Hair follicular keratinocyte (primary cell): ENCODE measurements at places on chromosomes 13 and 19. TPM values are rescaled to one million over a fixed set of nuclear protein-coding genes. Genes with fewer than 3 reads are reported as not detected.

PIP5K1C gene
- total RNA-seq, result 9.6 and 10.5 TPM in 2 replicates

CRX gene
- total RNA-seq, result not detected in 2 replicates

PTGIR gene
- total RNA-seq, result 0.04 and 1.6 TPM in 2 replicates

SLITRK6 gene
- 3.4 and 6.4 TPM in 2 replicates for total RNA-seq

ZSCAN4 gene
- not detected in 2 replicates for total RNA-seq

KLK3 gene
- not detected in 2 replicates for total RNA-seq

SMIM44 gene
- not detected in 2 replicates for total RNA-seq

AP2A1 gene
- 101 TPM in 2 replicates for total RNA-seq

ZNF497 gene
- 0.86 and 1.3 TPM in 2 replicates for total RNA-seq

PTPRS gene
- 12.4 and 29.7 TPM in 2 replicates for total RNA-seq

MAMSTR gene
- 0.39 and 0.72 TPM in 2 replicates for total RNA-seq

KLF1 gene
- total RNA-seq, result not detected in 2 replicates

RUBCNL gene
- 0.65 and 0.78 TPM in 2 replicates for total RNA-seq

SHISA7 gene
- total RNA-seq, result not detected in 2 replicates

ICAM1 gene
- 7.3 and 17.3 TPM in 2 replicates for total RNA-seq

PSG1 gene
- not detected in 2 replicates for total RNA-seq

ADAMTSL5 gene
- total RNA-seq, result 2.7 and 11.0 TPM in 2 replicates

MPND gene
- 2.3 and 3.5 TPM in 2 replicates for total RNA-seq

GRK1 gene
- not detected in 2 replicates for total RNA-seq

CD209 gene
- not detected in 2 replicates for total RNA-seq

IGSF23 gene
- total RNA-seq, result not detected in 2 replicates
